ENCODE measurements at places on chromosomes 2 and 18.

DNA sequence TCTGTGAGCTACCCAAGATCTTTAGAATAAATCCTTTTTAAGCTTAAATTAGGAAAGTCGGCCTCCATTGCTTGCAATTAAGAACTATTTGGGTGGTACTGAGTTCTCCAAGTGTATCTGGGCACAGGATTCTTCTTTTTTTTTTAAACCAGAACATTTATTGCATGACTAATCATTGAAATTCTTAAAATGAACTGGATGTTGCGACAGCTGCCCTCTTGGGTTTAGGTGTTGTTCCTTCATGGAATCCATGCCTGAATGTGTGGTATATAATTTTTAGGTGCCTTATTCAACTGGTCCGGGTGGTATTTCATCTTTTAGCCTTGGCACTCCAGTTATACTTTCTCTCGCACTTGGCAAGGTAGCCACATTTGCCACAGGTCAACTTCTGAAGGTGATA is 14.5 kb upstream of the KCNK3 start:
- no peak for DNase-seq

DNA sequence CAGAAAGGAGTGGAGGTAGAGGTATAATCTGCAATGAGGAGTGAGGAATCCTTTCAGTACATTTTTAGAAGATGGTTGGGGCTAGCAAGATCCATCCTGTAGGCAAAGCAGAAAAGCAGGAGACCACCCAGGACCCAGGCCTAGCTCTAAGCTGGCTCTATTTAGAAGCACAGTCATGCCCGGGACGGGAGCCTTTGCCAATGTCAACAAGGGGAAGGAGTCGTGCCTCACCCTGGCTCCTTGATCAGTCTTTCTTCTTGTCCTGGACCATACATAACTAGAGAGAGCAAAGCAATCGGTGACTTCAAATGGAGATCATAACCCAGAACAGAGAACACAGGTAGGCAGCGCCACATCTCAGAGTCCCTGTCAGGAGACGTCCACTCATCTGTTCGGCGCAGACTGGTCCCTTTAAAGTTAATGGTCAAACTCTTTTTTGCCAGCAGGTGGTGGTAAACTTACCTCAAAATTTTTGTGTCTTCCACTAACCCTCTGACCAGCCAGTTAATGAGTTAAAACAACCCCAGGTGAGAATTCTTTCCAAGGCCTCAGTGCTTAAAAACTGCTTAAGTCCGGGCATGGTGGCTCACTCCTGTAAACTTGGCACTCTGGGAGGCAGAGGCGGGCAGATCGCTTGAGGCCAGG is 8.0 kb downstream of the MC5R start:
- no peak for DNase-seq

- DNase-seq, result peak; percentile 13
These were observed 115.6 kb downstream of the SEPTIN10 start for GRCh38 chr2:109497911-109498870.

GRCh38 chr2:61727746-61728145 is 126.1 kb downstream of the FAM161A start:
- peak; percentile 6 for DNase-seq
